Cerebellar cortex (tissue), 1 donor: ENCODE measurements at places on chromosomes 4 and X.

GRCh38 chrX:149365061-149365460 lies 140.0 kb downstream of the IDS start:
- no peak for DNase-seq

- DNase-seq = no peak
Measured at GRCh38 chrX:30313322-30313721, 4.1 kb upstream of the NR0B1 start.

GRCh38 chrX:48745222-48745621 lies 16.3 kb upstream of the GLOD5 start:
- no peak for DNase-seq

GRCh38 chr4:122705009-122705408 lies 27.5 kb upstream of the BBS12 start:
- no peak for DNase-seq

- DNase-seq = peak; percentile 17
Measured at GRCh38 chr4:106809076-106809475, 227.0 kb downstream of the DKK2 start.

GRCh38 chr4:69589884-69590283 lies 49.6 kb downstream of the UGT2A2 start:
- no peak for DNase-seq
